ENCODE measurements at places on chromosomes 11 and 22.

- no peak for DNase-seq
Observed at GRCh38 chr11:126268361-126268707, 361 bp downstream of the SRPRA start.

DNA sequence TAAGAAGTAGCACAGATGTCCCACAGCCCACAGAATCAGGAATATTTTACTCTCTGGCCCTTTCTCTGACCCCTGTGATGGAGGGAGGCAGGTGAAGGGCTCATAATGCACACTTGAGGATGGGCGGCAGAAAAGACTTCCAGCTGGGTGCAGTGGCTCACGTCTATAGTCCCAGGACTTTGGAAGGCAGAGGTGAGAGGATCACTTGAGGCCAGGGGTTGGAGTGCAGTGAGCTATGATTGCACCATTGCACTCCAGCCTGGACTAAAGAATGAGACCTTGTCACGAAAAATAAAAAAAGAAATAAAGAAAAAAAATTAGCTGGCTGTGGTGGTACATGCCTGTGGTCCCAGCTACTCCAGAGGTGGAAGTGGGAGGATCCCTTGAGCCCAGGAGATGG is 13.5 kb upstream of the CRYBB3 start:
- no peak for DNase-seq

GRCh38 chr22:48485149-48486133 is 1342.2 kb downstream of the BRD1 start:
- no peak for DNase-seq

DNA sequence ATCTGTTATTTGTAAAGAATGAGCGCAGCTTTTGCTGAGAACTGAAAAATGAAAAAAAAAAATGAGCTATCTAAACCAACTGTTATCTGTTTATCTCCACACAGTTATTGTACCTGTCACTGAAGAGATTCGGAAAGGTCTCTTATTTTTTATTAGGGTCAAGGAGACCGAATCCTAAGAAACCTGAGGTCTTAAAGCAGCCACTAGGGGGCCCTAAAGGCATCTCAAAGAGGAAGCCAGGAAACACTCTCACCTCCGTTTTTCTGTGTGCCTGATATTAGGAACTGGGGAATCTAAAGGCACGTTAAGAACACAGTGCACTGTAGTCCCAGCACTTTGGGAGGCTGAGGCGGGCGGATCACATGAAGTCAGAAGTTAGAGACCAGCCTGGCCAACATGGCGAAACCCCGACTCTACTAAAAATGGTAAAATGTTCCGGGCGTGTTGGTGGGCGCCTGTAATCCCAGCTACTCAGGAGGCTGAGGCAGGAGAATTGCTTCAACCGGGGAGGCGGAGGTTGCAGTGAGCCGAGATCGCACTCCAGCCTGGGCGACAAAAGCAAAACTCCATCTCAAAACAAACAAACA is 3.5 kb upstream of the LARGE1 start:
- DNase-seq: peak; percentile 75

- no peak for DNase-seq
Observed at GRCh38 chr22:49869845-49870712, 16.4 kb downstream of the ZBED4 start.

GRCh38 chr11:1057806-1058205 is 16.9 kb upstream of the MUC2 start:
- no peak for DNase-seq

DNA sequence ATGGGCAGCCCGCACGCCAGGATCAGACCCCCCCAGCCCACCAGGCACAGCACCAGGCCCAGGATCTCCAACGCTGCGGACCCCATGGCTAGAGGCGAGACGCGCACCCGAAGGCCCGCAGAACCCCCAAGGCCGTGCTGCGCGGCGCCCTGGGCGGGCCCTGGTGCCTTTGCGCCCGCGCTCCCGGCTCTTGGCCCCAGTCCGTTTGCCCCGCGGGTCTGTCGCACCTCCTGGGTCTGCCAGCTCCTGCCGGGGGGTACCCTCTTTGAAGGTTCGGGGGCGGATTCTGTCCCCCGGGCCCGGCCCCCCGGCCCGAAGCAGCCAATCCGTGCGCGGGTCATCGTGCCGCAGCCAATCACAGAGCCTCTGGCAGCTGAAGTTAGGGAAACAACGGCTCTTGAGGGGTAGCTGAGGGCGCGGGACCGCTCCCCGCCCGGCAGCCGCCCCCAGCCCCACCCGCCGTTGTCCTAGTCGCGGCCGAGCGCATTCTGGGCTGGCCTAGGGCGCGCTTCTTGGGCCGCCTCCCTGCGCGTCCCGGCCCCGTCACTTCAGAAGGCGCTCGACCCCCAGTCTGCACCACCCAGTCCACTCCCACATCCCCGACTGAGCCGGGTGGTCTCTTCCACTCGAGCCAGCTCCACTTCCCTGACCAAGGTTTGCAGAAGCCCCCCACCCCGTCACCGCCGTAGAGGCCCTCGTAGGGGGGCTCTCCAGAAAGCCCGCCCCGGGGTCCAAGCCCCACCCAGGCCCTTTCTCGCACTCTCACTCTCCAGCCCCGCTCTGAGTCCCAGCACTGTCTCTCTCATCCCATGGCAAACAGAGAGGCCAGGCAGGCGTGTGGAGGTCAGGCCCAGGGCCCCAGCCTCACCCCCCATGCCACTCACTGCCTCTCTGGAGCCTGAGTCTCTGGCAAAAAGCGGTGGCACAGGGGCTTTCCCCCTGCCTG is at the start of gene CLDN5:
Gene CLDN5 (minus strand): TSS at position 241 of the 946 bp plus-strand sequence. CDS start 155 bp downstream, at position 86.
- peak; percentile 72 for DNase-seq

DNA sequence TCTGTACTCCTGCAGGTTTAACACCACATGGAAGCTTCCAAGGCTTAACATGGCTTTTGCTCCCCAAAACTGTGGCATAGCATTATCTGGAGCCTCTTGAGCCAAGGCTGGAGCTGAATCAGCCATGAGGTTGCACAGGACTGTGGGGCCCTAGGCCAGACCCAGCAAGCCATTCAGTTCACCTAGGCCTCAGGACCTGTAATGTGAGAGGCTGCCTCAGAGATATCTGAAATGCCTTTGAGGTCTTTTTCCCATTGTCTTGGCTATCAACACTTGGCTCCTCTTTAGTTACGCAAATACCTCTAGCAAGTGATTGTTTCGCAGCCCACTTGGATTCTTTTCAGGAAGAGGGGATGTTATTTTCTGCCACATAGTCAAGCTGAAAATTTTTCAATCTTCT is 72.0 kb downstream of the VPREB1 start:
- DNase-seq: peak; percentile 18

- no peak for DNase-seq
Observed at GRCh38 chr11:34602245-34602644, 18.6 kb upstream of the EHF start.

GRCh38 chr11:83922953-83923352 is 636.8 kb upstream of the CCDC90B start:
- no peak for DNase-seq

GRCh38 chr11:88039476-88040147 is 135.6 kb downstream of the RAB38 start:
- no peak for DNase-seq

- no peak for DNase-seq
Observed at GRCh38 chr22:31768422-31769059, 14.7 kb downstream of the DEPDC5 start.

DNA sequence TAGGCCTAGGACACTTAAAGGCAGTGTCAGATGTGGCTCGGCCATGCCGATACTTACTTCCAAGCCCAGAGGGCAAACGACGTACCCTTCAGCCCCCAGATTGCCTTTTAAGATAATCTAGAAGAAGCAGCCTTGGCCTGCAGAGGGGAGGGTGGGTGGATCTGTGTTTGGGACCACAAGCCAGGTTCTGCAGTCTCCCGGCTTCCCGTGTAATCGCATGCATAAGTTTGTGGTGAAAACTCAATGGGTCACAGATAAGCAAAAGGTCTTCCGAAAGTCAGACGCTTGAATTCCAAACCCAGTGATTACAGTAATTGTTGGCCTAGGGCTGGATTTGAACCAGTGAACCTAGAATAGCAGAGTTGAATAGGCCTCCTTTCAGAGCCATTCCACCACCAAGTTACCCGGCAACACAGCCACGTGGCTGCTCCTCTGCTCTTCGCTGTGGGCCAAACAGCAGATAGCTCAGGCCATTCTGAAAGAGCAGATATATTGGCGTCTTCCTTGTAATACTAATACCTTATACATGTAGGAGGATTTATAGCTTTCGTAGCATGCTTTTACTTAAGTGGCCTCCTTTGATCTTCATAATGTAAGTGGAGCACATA is 170.8 kb upstream of the CADM1 start:
- no peak for DNase-seq

DNA sequence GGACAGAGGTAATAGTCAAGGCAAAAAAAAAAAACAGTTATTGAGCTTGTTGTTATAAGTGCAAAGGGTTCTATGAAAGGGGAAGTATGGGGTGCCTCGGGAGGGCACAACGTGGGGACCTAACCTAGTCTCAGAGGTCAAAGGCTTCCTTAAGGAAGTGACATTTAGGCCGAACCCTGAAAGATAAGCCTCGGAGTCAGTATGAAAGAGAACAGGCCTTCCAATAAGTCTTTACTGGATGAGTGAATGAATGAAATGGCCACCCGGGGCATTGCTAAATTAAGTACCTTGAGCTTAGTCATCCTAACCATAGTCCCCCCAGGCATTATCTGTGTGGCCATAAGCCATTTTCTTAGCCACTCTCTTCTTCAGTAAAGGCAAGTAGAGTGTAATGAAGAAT is 19.7 kb downstream of the FLI1 start:
- no peak for DNase-seq

Measured in WTC11 (cell line).